ENCODE measurements at places on chromosomes 3 and 15.
A peak's percentile ranks its signal among the peaks of the same experiment; 100 is the strongest.

DNA sequence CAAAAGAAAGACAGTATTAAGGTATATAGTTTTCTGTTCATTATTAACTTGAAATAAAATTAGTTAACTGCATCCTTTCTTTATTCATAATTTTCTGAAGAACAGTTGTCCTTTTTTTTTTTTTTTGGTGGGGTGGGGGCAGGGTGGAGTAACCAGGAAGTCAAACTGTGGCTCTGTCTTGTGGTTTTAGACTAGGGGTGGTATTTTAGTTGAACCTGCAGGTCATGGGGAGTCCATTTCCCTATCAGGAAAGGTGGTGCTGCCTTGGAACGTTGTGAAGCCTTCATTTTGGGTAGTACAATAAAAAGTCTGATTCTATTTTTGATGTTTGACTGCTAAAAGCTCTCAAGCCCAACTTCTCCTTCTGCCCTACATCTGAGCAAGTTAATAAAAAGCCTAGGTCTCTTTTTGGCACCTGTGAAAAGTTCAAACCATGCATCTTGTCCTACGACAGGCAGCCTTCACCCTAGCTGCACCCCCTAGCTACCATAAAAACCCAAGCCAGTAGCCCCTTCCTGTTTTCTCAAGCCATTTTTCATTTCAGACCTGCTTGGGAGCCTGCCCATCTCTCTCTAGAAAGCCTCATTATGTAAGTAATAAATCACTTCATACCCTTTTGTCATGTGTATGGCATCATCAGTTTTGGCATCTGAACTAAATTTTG, 31.2 kb upstream of the RIOX2 start:
- DNase-seq = no peak

DNA sequence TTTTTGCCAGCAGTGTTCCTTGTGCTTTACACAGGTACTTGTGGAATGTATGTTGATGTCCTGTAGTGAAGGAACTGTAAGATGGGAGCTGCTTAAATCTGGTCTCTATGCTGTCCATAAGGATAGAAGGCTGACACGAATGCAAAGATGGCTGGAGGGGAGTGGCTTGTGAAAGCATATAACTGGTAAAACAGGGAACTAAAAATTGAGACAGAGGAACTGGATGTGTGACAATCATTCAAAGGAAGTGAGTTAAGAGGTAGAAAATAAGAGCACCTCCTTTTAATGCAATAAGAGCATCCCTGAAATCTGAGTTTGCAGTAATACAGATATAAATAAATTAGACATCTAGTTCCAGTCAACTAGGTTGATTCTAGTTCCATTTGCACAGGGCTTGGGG, 35.2 kb downstream of the RNF13 start:
- DNase-seq = no peak

DNA sequence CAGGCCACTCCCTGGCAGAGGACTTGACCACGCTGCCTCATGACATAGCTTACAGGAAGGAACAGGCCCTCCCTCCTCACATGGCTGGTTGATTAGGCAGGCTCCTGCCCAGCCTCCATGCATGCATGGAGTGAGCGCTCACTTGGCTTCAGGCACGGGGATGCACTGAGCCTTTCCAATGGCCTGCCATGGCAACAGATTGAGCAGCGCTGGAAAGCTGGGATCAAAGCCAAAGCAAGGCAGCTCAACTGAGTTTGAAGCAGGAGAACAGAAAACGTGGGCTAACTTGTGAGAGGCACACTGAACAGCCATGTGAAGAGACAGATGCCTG, 5.9 kb upstream of the GRAMD2A start:
- DNase-seq = no peak

DNA sequence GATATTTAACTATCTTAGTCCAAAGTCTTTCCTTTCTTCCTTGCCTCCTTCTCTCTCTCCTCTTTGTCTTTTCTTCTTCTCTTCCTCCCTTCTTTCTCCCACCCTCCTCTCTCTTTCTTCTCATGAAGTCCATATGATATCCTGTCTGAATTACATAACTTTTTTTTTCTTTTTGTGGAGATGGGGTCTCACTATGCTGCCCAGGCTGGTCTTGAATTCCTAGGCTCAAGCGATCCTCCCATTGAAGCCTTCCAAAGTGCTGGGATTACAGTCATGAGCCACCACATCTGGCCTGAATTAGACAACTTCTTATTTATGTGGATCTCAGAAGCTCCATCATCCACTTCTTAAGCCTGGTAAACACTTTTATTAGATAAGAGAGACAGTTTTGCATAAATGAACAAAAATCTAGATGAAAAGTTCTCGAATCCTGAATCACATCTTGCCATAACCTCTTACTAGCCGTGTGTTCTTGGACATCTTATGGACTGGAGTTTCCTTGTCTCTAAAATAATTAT, 206.5 kb downstream of the LPP start:
- DNase-seq = no peak

- DNase-seq = no peak
Measured at GRCh38 chr15:68990992-68991500, 23.4 kb upstream of the NOX5 start.

- DNase-seq = no peak
Measured at GRCh38 chr3:10936686-10937085, 55.9 kb upstream of the SLC6A1 start.

DNA sequence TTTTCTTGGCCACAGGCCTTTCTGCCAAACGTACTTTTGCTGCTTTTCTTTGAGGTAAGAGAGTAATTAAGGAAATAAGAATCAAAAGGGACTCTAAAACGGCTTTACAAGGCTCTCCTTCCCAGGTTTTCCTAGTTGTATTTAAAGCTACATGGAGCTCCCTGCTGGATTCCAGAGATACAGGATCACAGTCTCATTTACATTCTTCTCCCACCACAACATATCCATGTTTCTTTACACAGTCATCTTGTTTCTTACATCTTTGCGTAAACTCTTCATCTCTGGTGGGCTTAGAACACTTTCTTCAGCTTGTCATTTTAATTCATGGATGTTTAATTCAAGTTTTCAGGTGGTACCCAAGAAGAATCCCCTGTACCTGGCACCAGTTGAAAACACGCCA, 117.6 kb upstream of the BFSP2 start:
- DNase-seq = no peak

DNA sequence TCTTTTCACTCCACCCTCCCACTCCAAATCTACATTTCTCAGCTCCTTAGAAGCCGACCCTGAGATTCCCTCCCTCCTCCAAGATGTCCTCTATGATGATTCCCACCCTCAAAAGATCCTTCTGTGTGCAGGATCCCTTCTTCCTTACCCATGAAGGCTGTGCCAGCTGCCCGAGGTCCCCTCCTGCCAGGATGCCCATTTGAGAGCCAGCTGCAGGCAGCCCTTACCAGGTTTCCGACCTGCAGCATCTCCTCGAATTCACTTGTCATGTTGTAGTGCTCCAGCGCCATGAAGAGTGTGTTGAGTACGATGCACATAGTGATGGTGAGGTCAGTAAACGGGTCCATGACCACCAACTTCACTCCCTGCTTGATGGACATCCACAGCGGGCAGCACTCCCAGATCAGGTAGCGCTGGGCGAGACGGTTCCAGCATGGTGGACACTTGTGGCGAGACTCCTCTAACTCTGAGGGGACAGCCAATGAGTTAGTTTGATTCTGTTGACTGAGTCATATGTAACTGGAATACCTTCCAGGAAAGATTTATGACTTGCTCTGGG, 51.9 kb downstream of the SCN5A start:
- DNase-seq = no peak

GRCh38 chr15:53251996-53252395, 461.9 kb upstream of the ONECUT1 start:
- DNase-seq = no peak

GRCh38 chr15:70103880-70104626, 6.3 kb upstream of the TLE3 start:
- no peak for DNase-seq

DNA sequence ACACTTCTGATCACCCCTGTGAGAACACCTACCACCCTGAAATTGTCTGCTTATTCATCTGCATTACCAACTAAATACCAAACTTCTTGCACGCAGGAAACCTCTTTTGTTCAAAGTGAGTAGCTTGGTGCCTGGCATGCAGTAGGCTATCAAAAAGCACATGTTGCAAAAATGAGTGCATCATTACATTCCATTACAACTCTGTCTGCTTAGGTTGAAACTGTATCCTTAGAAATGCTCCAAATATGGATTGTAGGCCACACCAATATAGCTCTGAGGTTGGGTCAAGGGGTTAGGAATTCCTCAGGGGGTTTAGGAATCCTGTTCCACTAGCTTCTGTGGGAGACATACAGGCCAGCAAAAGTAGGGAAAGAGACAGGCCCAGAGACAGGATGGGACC, 107.2 kb downstream of the THRB start:
- DNase-seq = no peak

DNA sequence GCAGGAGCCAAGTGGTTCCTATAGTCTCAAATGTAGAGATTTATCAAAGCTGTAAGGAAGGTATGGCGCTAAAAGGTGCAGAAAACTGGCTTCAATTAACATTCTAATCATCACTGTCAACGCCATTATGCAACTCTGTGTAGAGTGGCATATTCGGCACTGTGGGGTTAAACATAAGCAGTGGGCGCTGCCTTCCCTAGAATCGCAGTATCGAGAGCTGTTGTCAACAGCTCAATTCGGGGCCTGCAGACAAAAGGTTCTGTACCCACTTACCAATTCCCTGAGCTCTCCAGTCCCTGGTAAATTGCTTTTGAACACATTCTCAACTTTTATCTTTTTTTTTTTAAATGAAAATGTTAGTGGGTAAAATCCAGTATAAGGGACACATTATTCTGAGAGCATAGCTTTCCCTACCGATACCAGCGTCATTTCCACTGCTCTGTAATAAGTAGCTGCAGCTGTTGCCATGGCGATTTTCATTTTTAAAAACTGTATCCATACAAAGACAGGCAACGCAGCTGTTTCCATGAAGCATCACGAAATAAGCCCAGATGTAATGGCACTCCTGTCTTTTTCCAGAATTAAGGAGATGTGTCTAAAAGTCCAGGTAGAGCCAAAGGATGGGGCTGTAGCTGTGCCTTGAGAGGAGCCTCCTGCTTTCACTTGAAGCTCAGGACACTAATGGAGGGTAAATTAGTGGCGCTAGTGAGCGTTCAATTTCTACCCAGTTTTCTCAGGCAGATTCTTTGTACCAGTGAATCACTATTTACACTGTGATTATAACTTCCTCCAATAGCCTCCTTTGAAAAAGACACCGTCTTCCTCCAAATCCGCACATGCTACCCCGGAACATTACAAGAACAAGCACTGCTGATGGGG, 250.3 kb downstream of the SLC9A9 start:
- DNase-seq = no peak

GRCh38 chr3:61561374-61562041, at the start of gene PTPRG:
Gene PTPRG, plus strand, starts transcription at chr3:61561571. Its CDS starts 717 bp downstream, at chr3:61562288.
- DNase-seq = no peak

DNA sequence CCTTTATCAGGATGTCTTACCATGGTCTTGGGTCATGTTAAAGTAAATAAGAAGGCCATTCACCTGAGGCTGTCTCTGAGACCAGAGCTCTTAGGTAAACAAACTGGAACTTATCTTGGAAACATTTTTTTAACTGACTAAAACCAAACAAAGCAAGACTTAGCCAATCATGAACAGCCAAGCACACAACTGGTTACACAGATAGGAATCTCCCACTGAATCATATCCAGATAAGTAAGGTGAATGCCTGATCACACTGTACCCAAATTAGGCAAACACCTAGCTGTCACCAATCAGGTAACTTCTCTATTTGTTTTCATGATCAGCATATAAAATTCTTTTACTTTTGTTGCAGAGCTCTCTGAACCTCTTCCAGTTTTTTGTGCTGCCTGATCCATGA, 205.4 kb downstream of the CNTN3 start:
- DNase-seq = no peak

DNA sequence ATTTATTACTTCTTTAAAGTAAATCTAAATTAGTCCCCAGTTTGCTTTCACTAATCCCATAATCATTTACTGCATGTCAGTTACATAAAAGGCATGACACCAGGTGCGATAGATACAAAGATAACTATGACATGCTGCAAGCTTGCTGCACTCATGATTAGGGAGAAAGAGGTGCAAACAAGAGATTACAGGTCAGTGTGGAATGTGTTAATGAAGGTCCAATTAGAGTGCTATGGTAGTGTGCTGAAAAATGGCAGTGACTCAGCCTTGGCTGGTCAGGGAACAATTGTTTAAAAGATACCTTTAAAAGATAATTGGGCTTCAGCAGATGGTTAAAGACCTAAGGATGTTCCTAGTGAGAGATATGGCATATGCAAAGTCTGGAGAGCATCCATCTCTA, 352.6 kb upstream of the TGFBR2 start:
- DNase-seq = no peak

DNA sequence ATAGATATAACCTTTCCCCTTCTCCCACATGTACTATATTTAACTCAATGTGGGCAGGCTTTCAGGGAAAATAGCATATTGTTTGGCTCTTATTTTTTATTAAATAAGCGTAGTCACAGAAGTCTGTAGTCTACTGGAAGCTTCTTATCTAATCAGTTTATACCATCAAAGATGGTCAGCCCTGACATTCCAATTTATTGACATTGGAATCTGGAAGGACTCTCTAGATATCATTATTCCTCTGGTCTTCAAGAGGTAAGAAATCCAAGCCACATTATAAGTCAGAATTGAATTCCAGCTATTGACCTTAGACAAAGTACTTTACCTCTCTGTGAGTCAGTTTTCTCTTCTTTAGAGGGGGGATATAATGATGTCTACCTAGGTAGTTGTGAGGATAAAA, 38.5 kb upstream of the SCAANT1 start:
- no peak for DNase-seq

- no peak for DNase-seq
Measured at GRCh38 chr3:120684896-120685295, 2.9 kb upstream of the HGD start.

DNA sequence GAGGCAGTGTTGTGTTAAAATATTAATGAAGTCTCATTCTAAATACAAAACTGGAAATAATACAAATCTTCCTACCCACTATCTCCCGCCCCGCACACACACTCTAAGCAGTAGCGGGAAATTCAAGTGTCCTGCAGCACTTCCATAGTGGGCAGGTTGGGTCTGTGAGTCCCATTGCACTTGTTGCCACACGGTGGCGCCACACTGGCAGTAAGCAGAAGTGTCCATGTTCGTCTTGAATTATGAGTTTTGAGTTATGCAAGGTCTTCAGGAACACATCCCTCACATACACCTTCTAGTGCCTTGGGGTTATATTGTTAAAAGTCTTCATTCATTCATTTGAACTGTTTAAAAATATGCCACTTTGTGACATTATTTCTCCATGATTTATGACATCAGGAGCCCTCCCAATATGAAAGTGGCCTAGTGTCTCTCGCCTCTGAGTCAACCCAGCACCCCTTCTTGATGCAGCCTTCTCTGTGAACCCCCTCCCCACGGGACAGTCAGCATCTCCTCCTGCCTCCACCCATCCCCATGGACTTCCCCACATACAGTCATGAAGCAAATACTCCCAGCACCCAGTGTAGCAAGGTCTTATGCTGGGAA, 17.6 kb upstream of the CCDC174 start:
- peak; percentile 26 for DNase-seq

GRCh38 chr15:25182098-25182478, 227.3 kb downstream of the SNRPN start:
- no peak for DNase-seq

DNA sequence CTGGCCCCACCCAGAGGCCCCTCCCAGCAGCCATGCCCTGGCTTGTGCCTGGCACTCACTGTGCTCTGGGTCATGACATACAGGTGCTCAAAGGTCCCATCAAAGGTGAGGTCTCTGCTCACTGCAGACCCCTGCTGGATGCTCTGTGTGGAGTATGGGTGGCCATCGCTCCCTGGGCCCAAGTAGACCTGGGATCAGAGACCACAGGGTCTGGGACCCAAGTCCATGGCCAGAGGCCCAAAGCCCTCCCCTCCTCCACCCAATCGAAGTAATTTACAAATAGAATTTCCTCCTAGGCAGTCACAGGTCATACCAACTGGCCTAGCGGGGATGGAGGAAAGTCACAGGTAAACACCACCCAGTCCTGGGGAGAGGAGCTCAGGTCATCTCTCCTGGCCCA, 7.6 kb downstream of the PLXNB1 start:
- DNase-seq = no peak

Data from stimulated activated CD8-positive, alpha-beta memory T cell treated with anti-CD3 and anti-CD28 coated beads, Interleukin-15, amount 100 ng/mL, for 48 hours (primary cell).